ENCODE measurements at places on chromosomes 3 and 15.
A peak's percentile ranks its signal among the peaks of the same experiment; 100 is the strongest.

DNA sequence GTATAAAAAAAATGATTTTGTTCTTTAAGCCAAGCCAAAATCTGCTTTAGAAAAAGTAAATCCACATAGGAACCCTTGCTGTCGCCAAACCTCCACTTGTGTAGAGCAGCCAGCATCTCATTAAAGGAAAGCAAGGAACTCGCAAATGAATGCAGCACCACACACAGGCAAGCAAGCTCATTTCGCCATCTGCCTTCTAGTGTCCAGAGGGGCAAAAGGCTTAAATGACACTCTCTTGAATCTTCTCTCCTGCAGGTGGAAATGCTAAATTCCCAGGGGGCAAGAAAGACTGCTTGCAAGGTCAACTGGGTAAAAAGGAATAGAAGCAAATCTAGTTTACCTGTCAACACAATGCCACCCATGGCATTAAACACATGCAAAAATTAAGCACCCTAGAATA is 2.4 kb downstream of the MB21D2 start:
- DNase-seq: peak; percentile 59

- DNase-seq: no peak
Measured at GRCh38 chr15:67150023-67150860, 84.8 kb downstream of the SMAD3 start.

DNA sequence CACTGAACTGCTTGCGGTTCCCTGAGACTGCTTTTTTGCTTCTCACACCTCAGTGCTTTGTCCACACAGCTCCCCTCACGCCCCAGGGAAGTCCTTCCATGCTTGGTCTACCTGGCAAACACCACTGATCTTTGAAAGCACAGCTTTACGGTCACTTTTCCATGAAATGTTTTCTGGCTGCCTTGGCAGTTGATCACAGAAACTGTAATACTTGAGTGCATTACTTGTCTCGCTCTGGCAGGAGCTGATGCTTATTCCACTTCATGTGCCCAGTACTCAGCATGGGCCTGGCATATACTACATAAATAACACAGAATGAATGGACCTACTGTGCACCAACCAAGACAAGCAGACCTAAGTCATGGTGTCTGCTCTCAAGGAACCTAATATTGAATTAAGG is 121.1 kb downstream of the MEX3B start:
- DNase-seq: no peak

- DNase-seq: no peak
Measured at GRCh38 chr15:90982135-90982534, 12.2 kb downstream of the PRC1 start.

DNA sequence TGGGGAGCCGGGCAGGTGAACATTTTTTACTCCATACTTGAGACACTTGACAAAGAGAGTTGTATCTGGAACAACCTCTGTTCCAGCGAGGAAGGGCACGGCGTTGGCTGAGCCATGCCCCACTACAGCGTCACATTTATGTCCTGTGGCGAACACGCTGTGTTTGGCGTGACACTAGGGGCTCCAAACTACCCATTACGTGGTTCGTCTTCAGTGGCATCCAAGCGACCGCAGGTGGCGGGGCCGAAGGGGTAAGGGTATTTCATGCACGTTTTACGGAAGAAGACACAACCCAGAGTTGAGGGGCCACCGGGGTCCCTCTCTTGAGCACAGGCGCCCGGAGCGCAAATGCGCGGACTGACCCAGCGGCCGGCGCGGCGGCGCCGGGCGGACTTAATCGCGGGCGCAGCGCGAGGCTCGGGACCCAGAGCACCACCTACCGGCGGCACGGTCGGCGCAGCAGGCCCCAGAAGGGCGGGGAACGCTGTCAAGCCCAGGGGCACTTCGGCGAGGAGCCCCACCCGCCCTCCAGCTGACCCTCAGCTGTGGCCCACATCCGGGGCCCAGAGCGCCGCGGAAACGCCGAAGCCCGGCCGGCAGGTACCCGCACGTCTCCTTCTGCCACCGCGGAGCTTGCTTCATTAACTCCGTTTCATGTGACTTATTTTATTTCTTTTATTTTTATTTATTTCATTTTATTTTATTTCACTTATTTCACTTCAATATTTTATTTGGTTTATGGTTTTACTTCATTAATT is 36.4 kb upstream of the TRIM71 start:
- peak; percentile 48 for DNase-seq

DNA sequence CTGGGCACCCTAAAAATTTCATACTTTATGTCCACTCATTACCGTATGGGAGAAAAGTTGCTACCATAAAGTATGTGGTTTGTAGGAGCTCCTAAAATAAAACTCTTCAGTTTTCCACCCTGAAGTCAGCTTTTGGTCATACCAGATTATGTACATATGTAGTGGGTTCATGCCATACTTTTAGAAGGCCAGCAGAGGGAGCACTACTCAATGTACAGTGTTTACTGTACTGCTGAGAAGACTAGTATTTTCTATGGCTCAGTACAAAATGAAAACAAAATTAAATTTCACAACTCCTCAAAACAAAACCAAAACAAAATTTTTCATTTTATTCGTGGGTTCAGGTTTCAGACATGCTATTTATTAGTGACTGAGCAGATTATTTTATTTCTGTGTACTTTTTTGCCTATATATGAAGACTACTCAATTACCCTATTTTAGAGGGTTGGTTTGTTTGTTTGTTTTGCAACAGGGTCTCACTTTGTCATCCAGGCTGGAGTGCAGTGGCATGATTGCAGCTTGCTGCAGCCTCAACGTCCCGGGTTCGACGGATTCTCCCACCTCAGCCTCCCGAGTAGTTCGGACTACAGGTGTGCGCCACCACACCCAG is 24.3 kb downstream of the NXPE3 start:
- peak; percentile 71 for DNase-seq

DNA sequence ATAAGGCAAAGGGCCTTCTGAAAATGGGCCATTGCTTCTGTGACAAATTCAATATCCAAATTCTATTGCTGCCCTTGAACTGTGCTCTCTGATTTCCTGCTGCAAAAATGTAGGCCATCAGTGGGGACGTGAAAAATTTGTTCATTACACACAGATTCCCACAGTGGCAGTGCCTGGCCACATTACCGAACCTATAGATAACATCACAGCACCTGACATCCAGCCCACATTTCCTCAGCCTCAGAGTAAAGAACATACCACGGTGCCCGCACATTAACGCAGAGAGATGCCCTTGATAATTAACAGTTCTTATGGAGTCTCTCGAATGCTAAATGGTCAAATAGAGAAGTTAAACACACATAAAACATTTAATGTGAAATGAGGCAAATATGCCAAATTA is 931.6 kb upstream of the CFAP20DC start:
- DNase-seq: no peak

DNA sequence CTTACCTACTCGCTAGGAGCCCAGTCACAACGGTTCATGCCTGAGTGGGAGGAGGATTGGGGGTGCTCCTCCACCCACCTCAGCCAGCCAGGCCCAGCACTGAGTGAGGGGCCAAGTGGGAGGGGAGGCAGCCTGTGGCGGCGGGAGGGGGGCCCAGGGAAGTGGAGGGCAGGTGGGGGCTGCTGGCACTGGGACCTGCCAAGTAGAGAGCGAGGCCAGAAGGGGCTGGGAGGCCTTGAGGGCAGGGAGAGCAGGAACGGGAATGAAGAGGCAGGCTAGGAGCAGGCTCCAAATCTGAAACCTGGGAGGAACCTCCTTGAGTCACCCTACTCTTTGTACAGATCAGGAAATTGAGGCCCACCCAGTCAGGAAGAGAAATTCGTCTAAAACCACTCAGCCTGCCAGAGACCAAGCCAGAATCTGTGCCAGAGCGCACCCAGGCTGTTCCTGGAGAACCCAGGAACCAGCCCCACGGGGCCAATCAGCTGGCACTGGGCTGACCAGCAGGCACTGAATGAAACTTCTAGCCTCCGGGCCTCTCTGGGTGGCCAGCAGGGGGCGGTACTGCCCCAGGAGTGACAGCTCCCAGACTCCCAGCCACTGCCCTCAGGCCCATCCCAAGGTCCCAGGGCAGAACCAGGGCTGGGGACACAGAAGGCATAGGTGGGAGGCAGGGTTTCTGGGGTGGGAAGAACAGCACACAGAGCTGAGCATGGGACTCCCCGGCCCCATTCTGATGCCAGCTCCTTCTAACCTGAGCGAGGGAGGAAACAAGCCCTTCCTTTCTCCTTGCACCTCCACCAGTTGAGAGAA is 14.8 kb upstream of the CYP11A1 start:
- peak; percentile 90 for DNase-seq

DNA sequence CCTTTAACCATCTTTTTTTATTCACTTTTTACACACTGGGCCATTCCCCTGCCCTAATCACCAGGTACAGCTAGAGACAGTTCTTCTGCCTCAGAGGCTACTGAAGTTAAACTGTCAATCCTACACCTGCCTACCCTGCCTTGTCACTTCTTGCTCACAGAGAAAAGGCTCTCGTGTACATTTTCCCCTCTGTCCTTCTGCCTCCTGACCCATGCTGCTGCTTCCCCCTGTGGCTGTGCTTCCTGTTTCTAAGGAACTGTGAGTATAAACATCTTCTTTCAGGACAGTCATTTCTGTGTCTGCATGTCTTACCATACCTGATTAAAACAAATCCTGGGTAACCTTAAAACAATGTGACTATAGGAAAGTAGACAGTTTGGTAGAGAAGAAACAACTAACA is 236.4 kb upstream of the MRPL3 start:
- no peak for DNase-seq

- DNase-seq: no peak
Measured at GRCh38 chr15:61155741-61156700, 73.1 kb downstream of the RORA start.

- no peak for DNase-seq
Measured at GRCh38 chr3:158085931-158086330, 20.3 kb downstream of the SHOX2 start.

DNA sequence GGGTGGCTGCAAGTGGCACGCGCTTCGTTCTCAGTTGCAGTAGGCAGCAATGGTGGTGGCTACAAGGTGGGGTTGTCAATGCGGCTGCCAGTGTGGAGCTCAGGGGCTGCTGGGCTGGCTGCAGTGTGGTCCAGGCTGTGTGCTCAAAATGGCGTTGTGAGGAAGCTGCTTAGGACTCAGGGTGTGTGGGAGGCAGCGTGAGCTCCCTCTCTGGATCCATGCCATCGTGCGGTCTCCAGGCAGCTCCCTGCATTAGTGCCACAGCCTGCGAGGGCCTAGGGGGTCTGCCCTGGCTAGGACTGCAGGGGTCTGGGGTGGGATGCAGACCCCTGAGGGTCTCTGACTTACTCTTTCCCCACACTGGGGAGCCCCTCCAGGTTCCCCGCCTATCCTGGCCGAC is 397.2 kb downstream of the OCA2 start:
- DNase-seq: no peak

GRCh38 chr3:24526640-24527212 is 32.1 kb upstream of the THRB start:
- no peak for DNase-seq

GRCh38 chr3:141342386-141342785 is 25.9 kb upstream of the ZBTB38 start:
- DNase-seq: no peak

DNA sequence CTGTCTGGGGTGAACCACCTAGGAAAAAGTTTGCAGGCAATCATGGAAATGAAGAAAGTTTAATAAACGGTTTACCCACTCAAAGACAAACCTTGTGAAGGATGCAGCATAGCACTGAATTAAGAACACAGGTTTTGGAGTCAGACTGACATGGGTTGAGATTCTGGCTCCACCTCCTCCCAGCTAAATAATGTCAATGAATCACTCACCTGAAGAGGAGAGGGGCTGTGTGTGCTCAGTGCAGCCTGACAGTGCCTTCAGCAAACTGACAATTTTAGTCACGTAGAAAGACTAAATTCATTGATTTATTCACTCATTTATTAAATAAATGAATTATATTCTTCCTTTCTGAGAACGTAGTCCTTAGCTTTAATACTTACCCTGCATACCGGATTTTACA is 18.9 kb downstream of the NR1I2 start:
- no peak for DNase-seq

- DNase-seq: no peak
Measured at GRCh38 chr3:61601831-61602230, 40.5 kb downstream of the PTPRG start.

DNA sequence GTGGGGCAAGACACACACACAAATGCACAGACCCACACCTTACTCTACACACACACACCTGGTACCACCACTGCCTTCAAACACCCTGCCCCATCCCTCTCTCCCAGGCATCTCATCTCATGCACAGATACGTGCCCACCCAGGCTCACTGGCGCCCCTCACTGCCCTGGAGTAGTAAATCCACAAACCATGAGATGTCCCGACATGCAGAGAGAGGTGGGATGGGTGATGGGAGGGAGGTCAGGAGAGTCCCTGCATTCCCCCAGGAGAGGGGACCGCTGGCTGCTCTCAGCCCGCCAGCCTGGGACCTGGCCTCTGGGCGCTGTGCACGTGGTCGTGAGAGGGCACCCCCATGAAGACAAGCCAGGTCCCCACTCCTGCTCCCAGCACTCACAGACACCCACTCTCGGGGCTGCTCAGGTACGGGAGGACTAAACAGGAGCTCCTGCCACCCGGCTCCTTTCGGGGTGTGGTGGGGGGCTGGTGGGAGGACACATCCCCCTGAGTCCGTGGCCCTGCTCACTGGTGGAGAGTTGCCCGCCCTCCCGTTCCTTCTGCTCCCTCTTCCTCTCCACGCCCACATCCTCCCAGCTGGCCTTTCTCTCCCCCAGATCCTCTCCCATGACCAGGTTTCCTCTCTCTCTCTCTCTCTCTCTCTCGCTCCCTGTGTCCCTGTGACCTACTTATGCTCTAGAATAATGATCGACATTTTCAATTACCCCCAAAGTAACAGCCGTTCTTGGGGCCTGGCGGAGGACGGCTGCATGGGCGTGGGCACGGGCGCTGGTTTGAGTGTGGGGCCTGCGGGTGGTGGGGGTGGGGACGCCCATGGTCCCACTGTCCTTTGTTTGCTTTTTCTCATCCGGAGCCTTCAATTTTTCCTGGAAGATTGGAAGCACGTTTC is 18.9 kb upstream of the CSPG4 start:
- DNase-seq: peak; percentile 75

GRCh38 chr3:59339818-59340217 is 290.0 kb upstream of the CFAP20DC start:
- no peak for DNase-seq

- DNase-seq: no peak
Measured at GRCh38 chr3:74633021-74633420, 18.6 kb upstream of the CNTN3 start.

DNA sequence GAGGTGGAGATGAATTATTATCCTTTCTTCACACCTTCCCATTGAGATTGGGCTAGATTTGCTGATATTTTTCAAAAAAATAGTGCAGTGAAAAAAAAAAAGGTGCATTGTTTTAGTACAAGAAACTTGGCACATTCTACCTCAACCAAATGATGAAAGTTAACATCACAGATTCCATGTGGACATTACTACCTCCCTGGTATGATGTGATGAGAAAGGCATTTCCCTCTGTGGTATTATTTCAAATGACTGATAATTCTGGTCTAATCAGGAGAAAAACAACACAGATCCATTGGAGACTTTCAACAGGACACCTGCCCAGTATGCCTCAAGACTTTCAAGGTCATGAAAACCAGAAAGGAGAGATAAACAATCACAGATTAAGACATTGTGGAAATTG is 313.4 kb downstream of the BCHE start:
- no peak for DNase-seq

DNA sequence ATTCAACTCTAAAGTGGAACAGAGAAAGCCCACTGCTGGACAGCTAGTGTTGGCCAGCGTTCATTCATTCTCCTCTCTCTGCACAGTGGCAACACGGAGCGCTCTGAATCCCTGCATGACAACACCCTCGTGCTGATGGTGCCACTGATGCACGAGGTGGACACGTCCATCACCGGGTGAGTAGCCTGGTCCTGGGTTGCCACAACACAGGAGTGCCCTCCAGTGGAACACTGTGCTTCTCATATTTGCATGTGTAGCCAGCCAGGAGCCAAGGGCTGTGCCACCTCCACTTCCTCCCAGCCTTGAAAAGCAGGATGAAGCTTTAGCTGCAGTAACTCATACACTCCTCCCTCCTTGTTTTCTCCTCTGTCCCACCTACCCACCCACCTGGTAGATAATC is 120.0 kb upstream of the CTDSPL start:
- peak; percentile 41 for DNase-seq
